Fibroblast of skin of scalp (primary cell): ENCODE measurements at places on chromosomes 7 and 10.

DNA sequence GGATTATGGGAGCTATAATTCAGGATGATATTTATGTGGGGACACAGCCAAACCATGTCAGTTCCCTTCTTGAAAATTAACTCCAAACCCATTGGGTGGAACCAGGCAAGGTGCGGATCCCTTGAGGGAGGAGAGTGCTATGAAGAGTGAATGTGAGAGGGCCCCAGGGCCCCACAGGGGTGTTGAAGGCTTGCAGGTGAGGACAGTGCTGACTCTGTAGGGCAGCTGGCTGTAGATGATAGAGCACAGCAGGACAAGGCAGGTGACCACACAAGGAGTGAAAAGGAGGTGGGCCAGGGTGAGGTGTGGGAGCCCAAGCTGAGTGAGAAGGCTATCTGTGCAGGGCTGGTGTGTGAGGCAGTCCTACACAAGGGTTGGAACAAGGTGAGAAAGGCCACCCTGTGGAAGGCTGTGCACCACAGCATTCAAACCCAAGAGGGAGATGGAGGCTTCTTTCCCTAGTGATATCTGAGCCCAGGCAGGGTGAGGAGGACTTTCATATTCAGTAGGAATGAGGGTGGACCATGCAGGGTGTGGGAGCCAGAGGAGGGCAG is 746.0 kb upstream of the CELF2 start:
- DNase-seq, result no peak

GRCh38 chr10:1396297-1396635 is 340.1 kb downstream of the WDR37 start:
- DNase-seq, result no peak

- DNase-seq, result no peak
Observed at GRCh38 chr7:98984126-98984525, 105.8 kb downstream of the TRRAP start.

DNA sequence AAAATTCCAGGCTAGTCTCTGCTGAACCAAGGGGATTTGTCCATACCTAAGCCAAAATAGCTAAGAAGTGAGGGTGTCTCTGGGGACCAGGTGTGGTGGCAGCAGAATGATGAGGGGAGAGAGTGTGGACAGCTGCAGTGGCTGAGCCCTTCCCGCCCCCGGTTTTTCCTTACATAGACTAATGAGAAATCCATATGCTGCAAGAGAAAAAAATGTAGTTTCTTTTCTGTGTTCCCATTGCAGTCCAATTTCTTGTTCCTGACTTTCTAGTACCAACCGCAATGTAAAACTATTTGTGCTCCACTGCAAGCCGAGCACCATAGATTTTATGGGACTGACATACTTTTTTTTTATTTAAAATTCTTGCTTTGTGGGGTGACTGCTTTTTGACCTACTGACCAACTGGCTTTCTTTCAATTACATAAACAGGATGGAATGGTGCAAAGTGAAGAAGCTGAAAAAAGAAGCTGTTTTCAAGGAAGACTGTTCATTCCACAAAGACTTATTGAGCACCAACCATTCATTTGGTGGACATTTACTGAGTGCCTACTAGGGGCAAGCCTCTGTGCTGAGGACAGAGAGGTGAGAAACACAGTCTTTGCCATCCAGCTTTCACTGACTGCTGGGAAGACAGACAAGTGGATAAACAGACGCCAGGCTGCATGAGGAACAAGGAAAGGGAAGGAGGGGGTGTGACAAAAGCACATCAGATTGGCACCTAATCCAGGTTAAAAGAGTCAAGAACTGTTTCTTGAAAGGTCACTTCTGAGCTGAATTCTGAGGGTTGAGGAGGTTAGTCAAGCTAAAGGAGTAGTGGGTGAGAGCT is 9.8 kb downstream of the CEP41 start:
- DNase-seq, result peak; percentile 89

DNA sequence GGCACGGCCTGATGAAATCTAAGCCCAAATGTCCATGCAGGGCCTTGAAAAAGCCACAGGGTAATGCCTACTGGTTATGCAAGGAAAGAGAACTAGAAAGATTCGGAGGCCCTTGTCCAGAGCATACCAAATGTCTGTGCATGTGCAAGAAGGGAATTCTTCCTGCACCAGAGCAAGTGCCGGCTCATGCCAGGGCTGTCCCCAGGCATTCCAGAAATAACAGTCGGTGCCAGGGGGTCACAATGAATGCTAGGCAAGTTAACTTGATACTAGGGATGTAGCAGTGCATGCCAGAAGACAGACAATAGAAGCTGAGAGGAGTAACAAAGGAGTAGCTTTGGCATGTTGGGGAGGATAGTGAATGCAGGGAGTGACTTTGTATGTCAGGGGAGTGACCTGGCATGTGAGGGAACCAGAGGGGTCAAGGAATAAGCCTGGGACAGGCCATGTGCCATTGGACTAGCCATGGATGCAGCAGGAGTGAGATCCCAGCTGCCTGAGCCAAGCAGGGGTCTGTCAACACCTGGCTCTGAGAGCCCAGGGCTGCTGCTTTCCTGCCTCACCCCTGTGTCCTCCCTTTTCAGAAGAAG is 119.5 kb upstream of the UNC5B start:
- no peak for DNase-seq

DNA sequence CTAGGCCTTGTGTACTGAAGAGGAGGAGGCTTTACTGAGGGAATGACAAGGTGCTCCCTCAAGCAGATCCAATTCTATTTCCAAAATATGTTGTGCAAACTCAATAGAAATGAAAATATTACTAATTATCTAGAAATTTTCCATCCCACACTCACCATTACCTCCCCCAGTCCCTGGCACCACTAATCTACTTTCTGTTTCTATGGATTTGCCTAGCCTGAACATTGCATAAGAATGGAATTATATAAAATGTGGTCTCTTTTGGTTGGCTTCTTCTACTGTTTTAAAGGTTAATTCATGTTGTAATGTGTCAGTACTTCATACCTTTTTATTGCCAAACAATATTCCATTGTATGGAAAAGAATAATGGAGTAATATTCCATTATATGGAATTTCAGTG is 18.7 kb upstream of the NUB1 start:
- no peak for DNase-seq

DNA sequence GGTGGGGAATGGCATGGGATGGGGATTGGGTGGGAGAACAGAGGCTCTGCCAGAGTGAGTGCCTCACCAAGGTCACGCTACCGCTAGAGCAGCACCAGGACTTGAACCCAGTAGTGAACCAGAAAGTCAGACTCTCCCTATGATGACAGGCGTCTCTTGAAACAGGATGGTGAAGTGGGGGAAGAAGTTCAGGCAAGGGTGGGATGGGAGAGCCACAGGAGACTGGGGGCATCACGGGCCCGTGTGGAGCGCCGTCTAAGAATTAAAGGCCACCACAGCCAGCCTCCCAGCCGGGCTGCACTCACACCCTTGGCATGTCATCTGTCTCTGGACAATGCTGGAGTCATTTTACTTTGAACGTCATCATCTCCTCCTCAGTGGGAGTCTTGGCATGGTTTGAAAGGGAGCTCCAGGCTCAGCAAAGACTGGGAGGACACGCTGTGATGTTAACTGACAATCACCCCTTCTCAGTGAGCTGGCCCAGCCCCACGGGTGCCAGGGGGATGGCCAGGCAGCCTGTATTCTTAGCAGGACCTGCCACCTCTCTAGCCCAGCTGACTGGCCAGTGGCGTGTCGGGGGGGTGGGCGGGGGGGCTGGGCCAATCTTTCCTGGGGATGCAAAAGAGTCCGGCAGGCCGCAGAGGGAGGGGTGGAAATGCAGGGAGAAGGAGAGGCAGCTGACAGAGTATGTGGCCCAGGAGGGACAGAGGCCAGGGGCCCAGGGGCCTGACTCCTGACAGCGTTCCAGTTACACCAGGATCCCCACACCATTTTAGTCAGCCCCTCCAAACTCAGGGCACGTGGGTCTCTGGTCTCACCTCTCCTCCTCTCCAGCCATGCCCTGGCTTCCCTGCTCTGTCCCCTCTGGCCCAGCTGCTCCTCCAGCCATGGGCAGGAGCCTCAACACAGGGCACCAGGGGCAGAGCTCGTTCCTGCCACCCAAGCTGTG is 96.2 kb downstream of the VOPP1 start:
- DNase-seq, result peak; percentile 94

DNA sequence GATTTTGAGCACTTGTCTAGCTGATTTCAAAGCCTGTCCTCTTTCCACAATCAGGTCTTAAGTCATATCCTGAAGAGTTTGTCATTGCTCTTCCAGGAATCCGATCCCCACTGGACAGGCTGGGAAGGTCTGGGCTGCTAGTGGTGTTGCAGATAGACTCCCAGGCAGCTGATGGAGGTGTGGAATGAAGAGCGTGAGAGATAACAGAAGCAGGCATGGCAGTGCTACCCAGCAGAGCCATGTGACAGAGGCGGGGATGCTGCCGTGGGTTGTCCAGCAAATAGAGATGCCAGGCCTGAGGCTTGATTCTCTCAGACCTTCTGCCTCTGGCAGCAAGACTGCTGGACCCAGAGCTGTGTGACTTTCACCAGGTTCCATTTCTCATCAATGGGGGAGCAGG is 116.5 kb upstream of the EEPD1 start:
- DNase-seq, result no peak

DNA sequence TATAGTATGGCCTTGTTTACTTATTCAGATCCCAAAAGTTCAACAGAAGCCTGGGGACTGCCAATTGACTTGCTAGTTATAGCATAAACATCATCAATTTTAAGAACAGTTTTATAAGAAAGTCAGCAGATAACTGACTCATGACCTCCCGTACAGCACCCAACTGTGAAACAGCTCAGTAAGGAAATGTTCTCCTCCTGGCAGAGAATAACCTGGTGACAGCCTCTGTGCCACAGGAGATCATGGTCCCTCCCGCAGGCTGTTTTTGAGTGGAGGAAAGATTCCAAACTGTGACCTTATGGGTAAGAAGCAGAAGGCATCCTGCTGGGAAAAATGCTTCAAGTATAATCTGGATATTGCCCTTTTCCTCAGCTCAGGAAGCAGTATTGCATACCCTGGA is 182.5 kb downstream of the SEMA3D start:
- peak; percentile 44 for DNase-seq

- no peak for DNase-seq
Observed at GRCh38 chr10:33533612-33534011, 199.1 kb upstream of the NRP1 start.

GRCh38 chr7:37899712-37900247 is 16.8 kb downstream of the SFRP4 start:
- DNase-seq, result no peak

GRCh38 chr10:123608047-123608446 is 58.1 kb upstream of the GPR26 start:
- no peak for DNase-seq

- no peak for DNase-seq
Observed at GRCh38 chr7:117667456-117667855, 187.6 kb downstream of the CFTR start.

GRCh38 chr7:92563345-92563744 is 26.8 kb downstream of the FAM133B start:
- DNase-seq, result no peak

- no peak for DNase-seq
Observed at GRCh38 chr7:54917613-54918391, 101.0 kb upstream of the EGFR start.

GRCh38 chr7:86904949-86905834 is 154.3 kb downstream of the ELAPOR2 start:
- DNase-seq, result peak; percentile 37

DNA sequence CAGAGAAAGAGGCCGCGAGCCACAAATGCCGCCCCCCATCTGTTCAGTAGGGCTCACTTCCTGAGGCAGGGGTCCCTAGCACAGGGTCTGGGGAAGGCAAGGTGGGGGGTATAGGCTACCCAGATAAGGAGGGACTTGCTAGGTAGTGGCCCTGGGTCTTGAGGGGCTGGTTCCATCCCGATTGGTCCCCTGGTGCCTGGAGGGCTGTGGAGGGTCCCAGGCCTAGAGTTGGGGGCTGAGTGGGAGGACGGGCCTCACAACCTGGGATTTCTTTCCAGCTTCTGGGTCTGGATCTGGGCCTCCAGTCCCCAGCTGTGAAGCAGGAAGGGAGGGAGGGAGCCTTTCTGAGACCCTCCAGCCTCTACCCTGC is 75.1 kb upstream of the EN2 start:
- no peak for DNase-seq

DNA sequence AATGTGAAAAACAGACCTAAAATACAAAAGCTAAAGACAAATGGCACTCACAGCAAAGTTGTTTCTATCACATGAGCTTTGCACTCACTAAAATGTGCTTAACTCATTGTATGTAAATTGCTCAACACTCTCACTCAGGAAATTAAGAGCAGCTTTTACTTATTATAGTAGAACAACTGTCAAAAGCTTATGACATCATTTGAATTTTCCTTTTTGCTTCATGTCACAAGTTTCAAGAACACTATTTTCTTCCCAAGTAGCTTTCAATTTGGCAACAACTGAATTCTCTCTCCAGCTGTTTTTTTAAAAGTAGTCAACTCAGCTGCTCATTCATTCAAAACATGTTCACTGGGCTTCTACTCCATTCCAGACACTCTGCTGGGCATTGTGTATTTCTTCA is 46.9 kb downstream of the ATE1 start:
- DNase-seq, result peak; percentile 6

- DNase-seq, result no peak
Observed at GRCh38 chr10:114685456-114685855, 27.4 kb upstream of the ABLIM1 start.

- no peak for DNase-seq
Observed at GRCh38 chr7:158458096-158458495, 129.5 kb downstream of the PTPRN2 start.

DNA sequence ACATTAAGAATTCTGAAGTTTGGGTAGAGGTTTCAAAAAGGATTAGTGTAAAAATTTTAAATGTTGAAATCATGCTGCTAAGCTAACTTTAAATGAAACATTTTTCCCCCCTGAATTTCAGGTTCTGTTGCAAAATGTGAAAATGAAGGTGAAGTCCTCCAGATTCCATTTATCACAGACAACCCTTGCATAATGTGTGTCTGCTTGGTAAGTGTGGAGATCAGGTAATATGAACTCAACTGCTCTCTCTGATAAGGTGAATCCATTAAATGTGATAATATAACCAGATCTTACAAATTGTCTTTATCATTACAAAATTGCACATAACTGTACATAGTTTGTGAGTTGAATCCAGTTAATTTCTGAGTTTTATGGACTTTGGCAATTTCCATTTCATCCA is 1.4 kb downstream of the BMPER start:
- DNase-seq, result no peak

DNA sequence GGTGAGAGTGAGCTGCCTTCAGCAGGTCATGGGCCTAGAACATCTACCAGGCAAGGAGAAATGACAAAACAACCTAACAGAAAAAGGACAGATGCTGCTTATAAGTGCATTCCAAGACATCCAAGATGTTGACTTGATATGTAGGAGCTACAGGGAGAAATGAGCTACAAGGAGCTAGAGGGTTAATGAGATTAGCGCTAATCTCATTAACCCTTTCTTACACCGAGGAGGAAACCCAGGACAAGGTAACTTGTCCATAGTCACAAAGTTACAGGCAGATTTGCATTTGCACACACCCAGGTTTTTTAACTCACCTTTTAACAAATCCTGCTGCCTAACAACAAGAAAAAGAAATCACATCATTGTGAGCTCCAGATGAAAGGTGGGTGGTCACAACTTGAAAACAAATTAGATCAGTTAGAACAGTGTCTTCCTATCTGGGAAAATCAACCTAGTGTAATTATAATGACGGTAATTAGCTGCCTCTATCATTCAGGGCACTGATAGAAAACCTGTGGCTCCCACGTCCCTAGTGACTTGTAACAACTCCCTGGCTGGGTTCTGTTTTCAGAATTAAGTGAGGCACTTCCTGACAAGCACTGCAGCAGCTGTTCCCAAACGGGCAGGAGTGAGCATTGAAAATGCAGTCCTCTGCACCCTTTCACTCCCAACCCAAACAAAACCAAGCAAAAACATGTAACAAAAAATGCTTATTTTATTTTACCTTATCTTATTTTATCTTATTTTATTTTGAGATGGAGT is 5.7 kb downstream of the KIAA1549 start:
- DNase-seq, result no peak
